Activated T-cell treated with anti-CD3 and anti-CD28 coated beads, Interleukin-2, amount 50 U/mL, for 24 hours (primary cell): ENCODE measurements at places on chromosomes 2 and 18.

DNA sequence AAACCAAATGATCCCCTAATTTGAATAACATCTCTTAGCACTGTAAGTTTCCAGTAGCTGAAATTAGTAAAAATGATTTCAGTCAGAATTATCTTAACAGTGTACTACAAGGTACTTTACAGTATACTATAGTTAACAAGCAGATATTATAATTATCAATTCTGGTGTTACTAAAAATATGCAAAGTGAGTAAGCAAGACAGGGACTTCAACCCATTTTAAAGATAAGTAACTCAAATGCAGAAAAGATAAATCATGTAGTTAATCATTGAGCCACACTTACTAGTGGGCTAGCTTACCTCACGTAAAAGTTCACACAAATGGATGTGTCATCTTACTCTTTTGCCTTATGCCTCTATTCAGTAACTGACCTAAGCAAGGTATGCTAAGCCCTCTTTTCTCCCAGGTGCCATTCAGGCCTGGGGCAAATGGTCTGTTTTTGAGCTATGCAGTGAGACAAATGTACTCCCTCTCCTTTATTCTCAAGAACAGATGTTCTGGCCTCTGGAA, 101.0 kb downstream of the NBAS start:
- H3K27ac ChIP-seq: no peak overlapping the region
- no peaks in the 10 kb centered on the region for H3K27me3 ChIP-seq
- no peaks in the 10 kb centered on the region for H3K4me1 ChIP-seq
- no peak overlapping the region for H3K4me3 ChIP-seq
- DNase-seq: no peak
- peaks cover 86% of the 10 kb centered on the region for H3K36me3 ChIP-seq

GRCh38 chr2:196309691-196310090, 138.3 kb upstream of the STK17B start:
- H3K4me1 ChIP-seq: no peaks in the 10 kb centered on the region
- no peak overlapping the region for H3K27ac ChIP-seq
- H3K4me3 ChIP-seq: no peak overlapping the region
- no peaks in the 10 kb centered on the region for H3K36me3 ChIP-seq
- H3K27me3 ChIP-seq: no peaks in the 10 kb centered on the region

DNA sequence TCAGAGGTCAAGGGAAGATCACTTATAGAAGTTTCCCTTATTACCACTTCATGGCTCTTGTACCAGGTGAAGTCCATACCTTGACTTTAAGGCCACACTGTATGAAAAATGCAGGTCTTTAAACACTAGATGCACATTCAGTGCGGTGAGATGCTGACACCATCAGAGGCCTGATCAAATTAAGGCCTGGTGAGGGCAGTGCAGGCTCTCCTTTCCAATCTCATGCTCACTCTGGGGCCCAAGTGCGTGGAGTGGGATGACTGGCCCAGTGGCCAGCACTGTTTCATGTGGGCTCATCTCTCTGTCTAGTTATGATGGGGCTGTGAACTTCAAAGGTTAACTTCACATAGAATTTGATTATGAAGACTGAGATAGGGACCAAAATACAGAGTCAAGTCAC, 281.1 kb downstream of the SLC4A3 start:
- peaks cover 3% of the 10 kb centered on the region for H3K27me3 ChIP-seq
- no peak for DNase-seq
- H3K36me3 ChIP-seq: no peaks in the 10 kb centered on the region

DNA sequence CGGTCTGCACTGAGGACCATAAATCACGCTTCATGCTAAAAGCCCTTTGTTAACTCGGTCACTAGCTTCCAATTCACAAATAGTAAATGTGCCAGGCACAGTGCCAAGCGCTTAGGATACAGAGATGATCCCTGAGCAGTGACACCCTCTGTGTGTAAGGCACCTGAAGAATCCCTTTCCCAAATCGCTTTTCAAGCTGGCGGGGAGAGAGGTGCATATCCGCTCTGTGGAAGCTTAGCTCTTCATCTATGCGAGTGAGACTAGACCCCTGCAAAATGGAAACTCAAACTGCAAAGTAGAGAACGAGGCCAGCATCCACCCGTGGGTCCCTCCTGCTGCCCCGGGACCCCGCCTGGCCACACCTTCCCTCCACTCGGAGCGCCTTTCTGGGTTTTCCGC, 2.4 kb downstream of the PIEZO2 start:
- no peak overlapping the region for H3K4me3 ChIP-seq
- H3K4me1 ChIP-seq: no peaks in the 10 kb centered on the region
- H3K27me3 ChIP-seq: peaks cover 41% of the 10 kb centered on the region
- no peaks in the 10 kb centered on the region for H3K36me3 ChIP-seq

- no peak overlapping the region for H3K4me3 ChIP-seq
- no peak overlapping the region for H3K27ac ChIP-seq
- H3K36me3 ChIP-seq: no peaks in the 10 kb centered on the region
- H3K4me1 ChIP-seq: no peaks in the 10 kb centered on the region
- no peak for DNase-seq
These were observed 222.8 kb downstream of the SOX11 start for GRCh38 chr2:5914811-5915611.

DNA sequence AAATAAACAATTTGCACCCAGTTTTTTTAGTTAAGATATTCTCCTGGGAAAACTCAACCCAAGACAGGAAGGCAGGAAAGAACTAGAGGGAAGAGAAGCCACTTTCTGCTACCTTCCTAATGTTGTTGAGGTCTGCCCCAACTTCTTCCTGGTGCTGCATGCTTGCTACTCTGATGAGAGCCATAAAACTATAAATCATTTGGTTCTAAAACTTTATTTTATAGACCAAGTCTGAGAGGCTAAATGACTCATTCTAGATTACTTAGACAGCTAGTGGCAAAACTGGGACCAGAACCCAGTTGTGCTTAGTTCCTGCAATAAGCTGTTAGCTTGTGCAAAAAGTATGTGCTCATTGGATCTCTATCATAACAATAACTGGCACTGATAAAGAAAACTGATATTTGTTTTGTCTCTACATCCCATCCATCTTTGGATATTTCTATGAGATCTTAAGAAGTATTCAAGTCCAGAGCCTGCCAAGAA, 344.9 kb upstream of the SLC14A2 start:
- H3K27ac ChIP-seq: no peak overlapping the region
- H3K4me1 ChIP-seq: no peaks in the 10 kb centered on the region
- H3K27me3 ChIP-seq: peaks cover 10% of the 10 kb centered on the region
- DNase-seq: no peak
- no peak overlapping the region for H3K4me3 ChIP-seq
